ENCODE measurements at places on chromosomes 13 and 19. TPM values are rescaled to one million over a fixed set of nuclear protein-coding genes. Genes with fewer than 3 reads are reported as not detected.

PLPPR3 gene
- total RNA-seq: 0.06 TPM

PPAN gene
- 41.6 TPM for total RNA-seq

ZNF546 gene
- total RNA-seq: 1.6 TPM

PROZ gene
- not detected for total RNA-seq

PINLYP gene
- 0.29 TPM for total RNA-seq

ZNF578 gene
- 2.0 TPM for total RNA-seq

OVOL3 gene
- not detected for total RNA-seq

GPR4 gene
- total RNA-seq: not detected

FPR2 gene
- 0.40 TPM for total RNA-seq

TTC9B gene
- not detected for total RNA-seq

MRPL54 gene
- total RNA-seq: 38.0 TPM

LAIR2 gene
- total RNA-seq: not detected

KLK6 gene
- total RNA-seq: not detected

PSG1 gene
- 1.4 TPM for total RNA-seq

SOX1 gene
- total RNA-seq: not detected

ARHGAP35 gene
- total RNA-seq: 29.3 TPM

CACNG7 gene
- total RNA-seq: 0.23 TPM

TUBB4A gene
- not detected for total RNA-seq

C5AR1 gene
- not detected for total RNA-seq

KIR3DL1 gene
- total RNA-seq: not detected

S1PR5 gene
- not detected for total RNA-seq

GPATCH1 gene
- 4.5 TPM for total RNA-seq

TEX26 gene
- total RNA-seq: not detected

ADGRE3 gene
- not detected for total RNA-seq

FAM124A gene
- not detected for total RNA-seq

PTPRH gene
- total RNA-seq: 0.29 TPM

CCNA1 gene
- total RNA-seq: 1.8 TPM

GIPR gene
- total RNA-seq: not detected

CYP2A7 gene
- total RNA-seq: not detected

TYROBP gene
- total RNA-seq: not detected

MRI1 gene
- 50.3 TPM for total RNA-seq

PRSS57 gene
- not detected for total RNA-seq

INTS6 gene
- total RNA-seq: 38.7 TPM

KIR3DL2 gene
- total RNA-seq: not detected

LILRB2 gene
- not detected for total RNA-seq
